Panc1 (cell line): ENCODE measurements at places on chromosomes 7 and 10. TPM values are rescaled to one million over a fixed set of nuclear protein-coding genes. Genes with fewer than 3 reads are reported as not detected.

DNA sequence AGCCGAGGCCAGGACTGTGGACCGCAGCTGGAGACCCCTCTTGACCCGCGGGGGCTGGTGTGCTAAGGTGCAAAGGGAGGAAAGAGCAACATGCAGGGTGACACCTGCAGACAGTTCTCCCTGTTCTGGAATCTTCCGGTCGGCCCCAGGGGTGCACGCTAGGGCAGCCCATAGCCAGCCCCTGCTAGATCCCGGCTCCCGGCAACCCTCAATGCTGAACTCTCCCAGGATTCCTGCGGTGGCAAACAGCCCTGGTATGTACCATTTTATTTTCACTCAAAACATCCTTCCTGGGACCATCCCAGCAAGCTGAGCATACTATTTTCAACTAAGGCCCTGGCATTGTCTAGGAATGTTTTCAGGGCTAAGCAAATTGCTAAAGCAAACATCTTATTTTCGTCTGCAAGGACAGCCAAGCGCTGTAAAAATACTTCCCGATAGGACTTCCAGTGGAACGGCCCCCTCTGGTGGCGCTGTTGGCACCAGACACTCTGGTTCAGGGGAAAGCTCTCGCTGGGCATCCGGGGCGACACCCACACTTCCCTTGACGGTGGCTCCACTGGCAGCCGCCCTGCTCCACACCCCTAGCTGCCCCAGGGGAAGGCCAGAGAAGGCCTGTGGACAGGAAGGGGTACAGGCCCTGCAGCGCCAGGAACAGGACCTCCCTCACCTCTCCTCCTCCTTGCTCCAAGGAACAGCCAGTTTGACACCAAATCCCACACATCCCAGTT lies 99.4 kb downstream of the CTBP2 start:
- DNase-seq = no peak
- H3K27ac ChIP-seq = no peak overlapping the region
- H3K27me3 ChIP-seq = no peaks in the 10 kb centered on the region
- H3K36me3 ChIP-seq = no peaks in the 10 kb centered on the region
- no peak overlapping the region for H3K4me3 ChIP-seq

DNA sequence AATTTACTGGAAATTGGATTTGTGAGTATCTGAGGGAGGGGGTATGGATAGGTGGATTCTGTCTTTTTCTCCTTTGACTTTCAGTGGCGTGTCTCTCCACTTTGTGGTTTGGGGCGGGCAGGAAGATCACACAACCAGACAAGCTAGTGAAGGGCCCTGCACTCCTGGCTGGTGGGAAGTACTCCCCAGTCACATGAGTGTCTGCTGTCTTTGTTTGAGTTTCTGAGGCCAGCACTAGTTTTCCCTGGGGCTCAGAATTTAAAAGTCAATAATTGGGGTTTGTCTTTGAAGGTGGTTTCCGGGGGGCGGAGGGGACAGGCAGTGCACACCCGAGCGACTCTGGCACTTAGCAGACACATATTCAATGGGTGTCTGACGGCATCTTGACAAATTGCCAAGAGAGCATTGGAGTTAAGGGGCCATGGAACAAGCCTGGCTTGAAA lies 120.1 kb downstream of the WDFY4 start:
- no peaks in the 10 kb centered on the region; the same call in 1 of the 2 replicates for H3K27me3 ChIP-seq
- H3K4me3 ChIP-seq = no peak overlapping the region
- H3K27ac ChIP-seq = no peak overlapping the region
- DNase-seq = no peak

DNA sequence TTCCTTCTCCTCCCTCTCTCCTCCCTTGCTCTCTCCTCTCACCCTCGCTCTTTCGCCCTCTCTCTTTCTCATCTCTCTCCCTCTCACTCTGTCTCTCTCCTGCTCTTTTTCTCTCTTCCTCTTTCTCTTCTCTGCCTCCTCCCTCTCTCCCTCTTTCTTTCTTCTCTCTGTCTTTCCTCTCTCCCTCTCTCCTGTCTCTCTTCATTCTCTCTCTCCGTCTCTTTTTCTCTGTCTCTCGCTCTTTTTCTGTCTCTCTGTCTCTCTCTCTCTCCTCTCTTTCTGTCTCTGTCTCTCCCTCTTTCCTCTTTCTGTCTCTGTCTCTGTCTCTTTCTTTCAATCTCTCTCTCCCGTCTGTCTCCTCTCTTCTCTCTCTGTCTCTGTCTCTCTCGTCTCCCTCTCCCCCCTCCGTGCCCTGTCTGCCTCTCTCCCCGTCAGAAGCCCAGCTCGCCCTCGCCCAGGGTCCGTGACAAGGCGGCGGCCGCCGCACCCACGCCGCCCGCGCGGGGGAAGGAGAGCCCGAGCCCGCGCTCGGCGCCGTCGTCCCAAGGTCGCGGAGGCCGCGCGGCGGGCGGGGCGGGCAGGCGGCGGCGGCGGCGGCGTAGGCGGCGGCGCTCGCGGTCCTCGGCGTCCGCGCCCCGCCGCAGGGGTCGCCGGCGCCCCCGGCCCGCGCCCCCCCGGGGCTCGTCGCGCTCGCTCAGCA lies 21.3 kb upstream of the HSPB1 start:
- no peak for DNase-seq
- H3K36me3 ChIP-seq = no peaks in the 10 kb centered on the region
- H3K4me3 ChIP-seq = peak overlapping the region; percentile 65
- peak overlapping the region; percentile 59; the same call in 1 of the 2 replicates for H3K27ac ChIP-seq
- H3K4me1 ChIP-seq = peaks cover 13% of the 10 kb centered on the region

DNA sequence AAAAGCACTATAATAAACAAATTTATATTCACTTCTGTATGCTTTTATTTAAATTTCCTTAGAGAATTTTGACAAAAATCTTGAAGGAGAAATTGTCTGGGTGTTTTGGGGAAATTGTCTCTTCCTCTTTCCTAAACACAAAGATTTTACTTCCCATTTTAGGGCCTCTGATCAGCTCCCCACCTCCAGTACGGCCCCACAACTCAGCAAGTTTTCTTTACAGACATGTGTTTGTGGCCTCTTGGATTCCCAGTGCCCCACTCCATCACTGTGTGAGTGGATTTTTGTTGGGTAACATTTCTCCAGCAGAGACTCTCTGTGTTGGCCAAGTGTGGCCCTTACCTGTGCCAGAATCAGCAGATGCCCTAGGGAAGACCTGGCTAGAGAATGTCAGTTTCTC lies 182.8 kb upstream of the CDC14C start:
- no peak for DNase-seq
- no peak overlapping the region for H3K27ac ChIP-seq
- H3K27me3 ChIP-seq = no peaks in the 10 kb centered on the region
- H3K4me1 ChIP-seq = no peaks in the 10 kb centered on the region

DNA sequence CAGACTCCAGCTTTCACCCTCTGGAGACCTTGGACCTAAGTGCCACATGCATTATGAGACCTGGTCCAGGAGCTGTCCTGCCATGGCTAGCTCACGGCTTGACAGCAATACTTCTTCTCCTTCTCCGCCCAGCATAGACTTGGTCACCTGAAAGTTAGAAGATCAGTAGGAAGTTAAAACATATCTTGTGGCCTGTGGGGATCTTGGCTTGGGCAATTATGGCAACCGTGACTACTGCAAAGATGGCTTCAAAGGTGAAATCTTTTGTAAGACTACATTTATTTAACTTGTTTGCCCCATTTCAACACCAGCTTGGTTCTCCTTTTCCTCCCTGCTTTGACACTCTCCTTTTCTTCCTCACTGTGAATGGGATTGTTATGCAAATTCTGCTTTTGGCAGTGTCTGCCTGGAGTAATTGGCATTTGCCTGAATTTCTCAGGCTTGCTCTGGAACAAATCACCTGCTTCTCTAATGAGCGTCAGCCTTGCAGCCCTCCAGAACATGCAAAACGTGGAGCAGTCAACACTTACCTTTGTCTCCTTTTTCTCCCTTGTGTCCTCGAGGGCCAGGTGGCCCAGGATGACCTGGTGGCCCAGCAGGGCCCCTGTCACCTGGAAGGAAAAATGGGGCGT lies 53.4 kb downstream of the COL17A1 start:
- no peak overlapping the region for H3K27ac ChIP-seq
- DNase-seq = no peak
- H3K36me3 ChIP-seq = 0 out of 2 replicates have a peak, but pooled peaks cover 2% of the 10 kb centered on the region
- no peaks in the 10 kb centered on the region for H3K27me3 ChIP-seq

- H3K4me1 ChIP-seq = no peaks in the 10 kb centered on the region
- H3K4me3 ChIP-seq = no peak overlapping the region
- no peaks in the 10 kb centered on the region for H3K36me3 ChIP-seq
- no peak overlapping the region for H3K27ac ChIP-seq
- no peaks in the 10 kb centered on the region for H3K27me3 ChIP-seq
Measured at GRCh38 chr10:15563246-15563645, 156.5 kb downstream of the ITGA8 start.

GRCh38 chr10:99993701-99994689 lies 15.8 kb downstream of the DNMBP start:
- DNase-seq = no peak
- peak overlapping the region; percentile 1; the same call in 1 of the 2 replicates for H3K27ac ChIP-seq
- H3K4me1 ChIP-seq = peaks cover 24% of the 10 kb centered on the region

- H3K36me3 ChIP-seq = no peaks in the 10 kb centered on the region
- H3K27ac ChIP-seq = no peak overlapping the region; the same call in 1 of the 2 replicates
- H3K4me1 ChIP-seq = peaks cover 15% of the 10 kb centered on the region; the same call in 1 of the 2 replicates
Measured at GRCh38 chr7:27179030-27179429, 4.9 kb upstream of the HOXA10 start.

DNA sequence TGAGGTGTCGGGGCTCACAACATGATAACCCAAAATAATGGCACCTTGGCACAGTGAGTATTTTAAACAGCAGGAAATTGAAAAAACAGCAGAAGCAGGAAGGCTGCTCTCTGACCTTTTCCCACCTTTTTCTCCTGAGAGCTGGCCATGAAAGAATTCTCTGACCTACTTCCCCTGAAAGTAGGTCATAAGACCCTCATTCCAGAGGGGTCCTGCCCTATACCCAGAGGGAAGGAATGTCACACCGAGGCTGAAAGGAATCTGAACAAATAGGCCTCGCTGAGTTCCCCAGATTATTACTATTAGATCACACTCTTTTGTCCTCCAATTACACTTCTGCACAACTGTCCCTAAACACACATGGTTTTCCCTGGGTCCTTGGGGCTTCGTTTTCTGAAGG lies 18.8 kb downstream of the CPVL start:
- H3K4me3 ChIP-seq = no peak overlapping the region
- H3K4me1 ChIP-seq = no peaks in the 10 kb centered on the region
- no peak for DNase-seq
- no peaks in the 10 kb centered on the region for H3K36me3 ChIP-seq

DNA sequence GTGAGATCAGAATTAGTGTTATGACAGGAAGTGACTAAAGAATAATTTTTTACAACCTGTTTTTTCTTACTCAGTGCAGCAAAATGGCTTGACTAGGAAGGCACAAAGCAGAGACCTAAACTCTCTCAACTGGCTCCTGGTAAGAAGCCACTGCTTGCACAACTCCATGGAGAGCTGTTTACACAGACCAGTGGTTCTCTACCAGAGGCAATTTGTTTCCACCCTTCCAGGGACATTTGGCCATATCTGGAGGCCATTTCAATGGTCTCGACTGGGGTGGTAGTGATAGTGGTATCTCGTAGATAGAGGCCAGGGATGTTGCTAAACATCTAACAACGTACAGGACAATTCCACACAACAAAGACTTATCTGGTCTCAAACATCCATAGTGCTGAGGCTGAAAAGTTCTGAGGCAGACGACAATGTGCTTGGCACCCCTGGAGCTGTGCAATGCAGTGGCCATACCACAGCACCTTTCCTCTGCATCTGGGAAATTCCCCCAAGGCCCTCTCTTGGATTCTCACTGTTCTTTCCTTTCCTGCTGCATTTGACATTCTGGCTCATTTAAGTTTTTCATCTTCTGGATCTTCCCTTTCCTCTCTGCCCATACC lies 105.4 kb upstream of the LAMB4 start:
- H3K4me3 ChIP-seq = no peak overlapping the region
- H3K27me3 ChIP-seq = no peaks in the 10 kb centered on the region
- DNase-seq = no peak
- no peaks in the 10 kb centered on the region for H3K36me3 ChIP-seq

DNA sequence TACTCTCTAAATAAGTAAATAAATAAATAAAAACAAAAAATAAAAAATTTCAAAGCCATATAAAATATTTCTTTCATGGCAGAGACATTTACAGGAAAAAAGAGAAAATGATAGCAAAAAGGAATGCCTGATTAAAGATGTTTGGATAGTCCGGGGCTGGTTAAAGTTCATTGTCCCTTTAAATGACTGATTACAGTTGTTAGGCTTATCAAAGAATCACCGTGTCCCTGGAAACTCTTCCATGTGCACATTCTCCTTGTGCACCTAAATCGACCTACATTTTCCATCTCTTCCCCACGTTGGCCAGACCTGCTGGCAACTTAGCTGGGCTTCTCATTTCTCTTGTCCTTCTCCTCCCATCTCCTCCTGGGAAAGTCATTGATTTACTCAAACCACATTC lies 69.1 kb downstream of the ABCB5 start:
- H3K4me3 ChIP-seq = no peak overlapping the region
- H3K27me3 ChIP-seq = no peaks in the 10 kb centered on the region
- H3K4me1 ChIP-seq = no peaks in the 10 kb centered on the region
- DNase-seq = no peak
- H3K36me3 ChIP-seq = no peaks in the 10 kb centered on the region

DNA sequence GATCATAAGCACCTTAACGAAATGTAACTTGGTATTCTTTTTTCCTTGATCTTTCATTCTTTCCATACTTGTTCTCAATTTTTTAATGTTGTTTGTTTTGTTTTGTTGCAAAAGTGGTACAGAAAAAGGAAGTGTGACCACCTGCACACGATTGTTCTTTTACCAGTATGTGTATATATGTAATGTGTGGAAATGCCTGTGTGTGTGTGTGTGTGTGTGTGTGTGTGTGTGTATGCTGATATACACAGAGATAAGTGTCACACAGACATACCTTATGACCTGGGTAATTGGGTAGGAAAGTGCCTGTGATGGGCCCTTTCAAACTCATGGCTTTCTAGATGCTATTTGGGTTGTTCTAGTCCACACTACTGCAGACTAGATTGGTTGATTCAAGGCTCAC lies 14.0 kb downstream of the INHBA start:
- no peaks in the 10 kb centered on the region for H3K4me1 ChIP-seq
- no peaks in the 10 kb centered on the region for H3K36me3 ChIP-seq
- no peak overlapping the region for H3K27ac ChIP-seq
- no peaks in the 10 kb centered on the region for H3K27me3 ChIP-seq

The GPNMB gene
- total RNA-seq = 2.1 TPM

The GPR141 gene
- not detected for total RNA-seq

The HOXA6 gene
- 3.3 TPM for total RNA-seq

The CASTOR2 gene
- total RNA-seq = 41.1 TPM

The KNDC1 gene
- total RNA-seq = 2.6 TPM

The KIAA1549 gene
- total RNA-seq = 14.1 TPM

The UTF1 gene
- total RNA-seq = not detected

The PTN gene
- total RNA-seq = 0.13 TPM
